ENCODE measurements at places on chromosomes 16 and 17. TPM values are rescaled to one million over a fixed set of nuclear protein-coding genes. Genes with fewer than 3 reads are reported as not detected.

LRRC75A gene
- 1.7 TPM for total RNA-seq

SLC7A6 gene
- 69.9 TPM for total RNA-seq

GRCh38 chr17:4297351-4297750 is 33.6 kb upstream of the ANKFY1 start:
- H3K4me3 ChIP-seq, result no peak overlapping the region
- DNase-seq, result no peak
- H3K27ac ChIP-seq, result no peak overlapping the region
- no peaks in the 10 kb centered on the region for H3K27me3 ChIP-seq
- peaks cover 10% of the 10 kb centered on the region for H3K4me1 ChIP-seq

GRCh38 chr17:75641343-75641742 is 8.1 kb downstream of the SMIM5 start:
- no peaks in the 10 kb centered on the region for H3K36me3 ChIP-seq
- H3K27ac ChIP-seq, result no peak overlapping the region
- DNase-seq, result no peak
- H3K4me3 ChIP-seq, result no peak overlapping the region

- H3K4me1 ChIP-seq, result no peaks in the 10 kb centered on the region
- no peak overlapping the region for H3K27ac ChIP-seq
- no peaks in the 10 kb centered on the region for H3K27me3 ChIP-seq
- peaks cover 1% of the 10 kb centered on the region for H3K36me3 ChIP-seq
- no peak overlapping the region for H3K4me3 ChIP-seq
- DNase-seq, result no peak
Measured at GRCh38 chr17:73872816-73873215, 228.6 kb upstream of the SDK2 start.
